Inflammatory macrophage treated with lipopolysaccharide for 4 hours (primary cell): ENCODE measurements at places on chromosomes 2 and 18.
A peak's percentile ranks its signal among the peaks of the same experiment; 100 is the strongest.

DNA sequence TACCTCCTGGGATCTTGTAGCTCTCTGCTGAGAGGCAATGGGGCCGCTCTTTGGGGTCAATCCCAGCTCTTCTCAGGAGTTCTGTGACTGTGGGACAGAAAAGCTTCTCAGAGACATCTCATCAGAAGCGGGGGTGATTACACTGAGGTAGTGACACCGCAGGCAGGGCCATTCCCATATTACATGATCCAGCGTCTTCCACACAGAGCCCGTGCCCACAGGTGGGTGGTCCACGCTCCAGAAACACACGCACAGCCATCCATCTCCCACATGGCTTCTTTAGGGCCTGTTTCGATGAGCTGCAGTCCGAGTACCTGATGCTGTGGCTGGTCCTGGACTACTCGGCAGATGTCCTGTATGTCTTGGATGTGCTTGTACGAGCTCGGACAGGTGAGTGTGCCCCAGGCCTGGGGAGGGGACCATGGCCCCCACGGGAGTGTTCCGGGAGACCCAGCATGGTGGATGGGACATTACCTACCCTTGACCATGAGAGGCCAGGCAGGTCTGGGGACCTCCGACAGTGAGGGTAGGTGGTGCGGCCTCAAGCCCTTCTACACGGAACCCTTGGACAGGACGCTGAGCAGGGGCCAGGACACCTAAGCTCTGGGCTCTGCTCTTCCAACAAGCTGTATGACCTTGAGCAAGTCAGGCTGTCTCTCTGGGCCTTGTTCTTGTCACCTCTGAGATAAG, 45.5 kb downstream of the CNGA3 start:
- no peak for DNase-seq

GRCh38 chr2:112958428-112959108, 19.2 kb upstream of the IL36G start:
- peak; percentile 71 for DNase-seq

DNA sequence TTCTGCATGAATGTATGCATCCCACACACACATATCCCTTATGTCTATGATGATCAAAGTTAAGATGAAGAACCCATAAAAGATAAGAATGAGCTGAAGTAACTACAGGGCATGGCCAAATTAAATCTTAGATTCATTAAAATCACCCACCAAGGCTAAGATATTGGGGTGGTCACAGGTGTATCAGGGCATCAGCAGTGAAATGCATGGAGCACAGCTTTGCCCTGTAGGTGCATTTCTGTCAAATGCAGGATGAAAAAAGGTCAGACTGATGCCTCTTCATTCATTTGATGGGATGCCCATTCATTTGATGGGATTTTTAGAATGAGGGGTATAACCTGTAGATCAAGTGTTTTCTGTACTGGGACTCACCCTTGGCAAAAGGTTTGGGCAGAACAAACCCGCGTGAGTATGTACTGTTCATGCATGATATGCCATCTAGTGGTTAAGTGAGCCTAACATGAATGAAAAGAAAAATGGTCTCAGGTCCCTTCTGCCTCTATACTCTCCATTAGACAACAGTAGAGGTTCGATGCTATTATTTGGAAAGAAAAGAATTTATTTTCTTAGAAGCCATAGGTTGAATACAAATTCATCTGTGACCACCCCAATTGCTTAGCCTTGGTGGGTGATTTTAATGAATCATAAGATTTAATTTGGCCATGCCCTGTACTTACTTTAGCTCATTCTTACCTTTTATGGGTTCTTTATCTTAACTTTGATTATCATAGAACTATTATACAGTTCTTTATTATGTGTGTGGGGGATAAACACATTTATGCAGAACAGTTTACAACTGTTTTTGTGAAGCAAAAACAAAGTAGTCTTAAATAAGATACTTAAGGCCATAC, 43.2 kb upstream of the NOSTRIN start:
- DNase-seq: peak; percentile 43

DNA sequence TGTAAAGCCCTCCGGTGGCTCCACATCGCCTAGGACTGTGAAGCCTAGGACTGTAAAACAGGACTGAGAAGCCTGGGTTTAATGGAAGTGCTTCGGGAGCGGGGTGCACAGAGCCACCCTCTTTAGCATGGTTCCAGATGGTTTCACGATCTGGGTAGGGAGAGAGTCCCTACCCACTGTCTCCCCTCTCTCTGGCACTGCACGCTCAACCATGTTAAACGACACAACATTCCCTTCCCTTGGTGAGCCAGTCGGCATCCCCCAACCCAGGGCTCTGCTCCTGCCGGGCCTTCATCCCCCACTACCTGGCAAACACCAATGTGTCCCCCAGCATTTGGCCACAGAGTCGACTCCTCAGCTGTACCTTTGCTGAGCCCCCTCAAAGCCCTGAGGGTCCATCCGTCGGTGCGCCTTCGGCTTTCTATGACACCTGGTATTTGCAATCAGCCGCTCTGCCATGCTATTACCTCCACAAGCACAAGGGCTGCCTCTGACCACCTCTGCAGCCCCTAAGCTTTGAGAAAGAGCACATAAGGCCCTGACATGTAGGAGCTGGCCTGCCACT, 1.1 kb downstream of the COPS9 start:
- DNase-seq: no peak

- no peak for DNase-seq
Observed at GRCh38 chr2:109554758-109555157, 59.0 kb downstream of the SEPTIN10 start.

- no peak for DNase-seq
Observed at GRCh38 chr2:241458687-241459086, 49.7 kb downstream of the STK25 start.

- no peak for DNase-seq
Observed at GRCh38 chr2:237972211-237972610, 5.4 kb downstream of the UBE2F start.

- DNase-seq: no peak
Observed at GRCh38 chr18:58310517-58310916, 266.5 kb downstream of the NEDD4L start.

- peak; percentile 63 for DNase-seq
Observed at GRCh38 chr2:217943446-217944321, 59.1 kb downstream of the TNS1 start.

GRCh38 chr2:187615902-187616301, 61.7 kb upstream of the TFPI start:
- DNase-seq: no peak

- DNase-seq: no peak
Observed at GRCh38 chr2:237863102-237863511, 3.7 kb downstream of the RAMP1 start.

- peak; percentile 37 for DNase-seq
Observed at GRCh38 chr2:111678651-111679050, 205.3 kb downstream of the ANAPC1 start.

- DNase-seq: no peak
Observed at GRCh38 chr2:241036397-241036963, 38.1 kb downstream of the SNED1 start.

GRCh38 chr2:97967216-97967592, 28.5 kb downstream of the TMEM131 start:
- DNase-seq: no peak

DNA sequence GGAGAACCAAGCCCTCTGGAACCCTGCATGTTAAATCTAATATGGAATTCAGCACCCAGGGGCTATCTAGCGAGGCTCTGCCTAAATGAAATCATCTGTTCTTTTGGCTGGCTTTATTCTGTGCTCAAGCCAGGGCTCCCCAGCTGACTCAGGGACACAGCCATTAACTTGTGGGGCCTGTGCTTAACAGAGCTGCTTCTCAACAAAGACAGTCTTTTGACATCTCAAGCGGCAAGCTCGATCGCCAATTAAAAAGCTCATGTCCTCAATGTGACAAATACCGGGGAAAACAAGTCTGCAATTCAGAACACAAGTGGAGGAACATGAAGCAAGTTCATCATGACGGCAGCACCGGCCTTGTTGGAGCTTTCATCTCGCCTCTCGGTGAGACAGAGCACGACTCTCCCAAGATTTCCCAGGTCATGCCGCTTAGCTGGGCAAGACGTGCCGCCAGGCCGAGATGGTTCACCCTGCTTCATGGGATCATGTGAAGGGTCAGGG, 64.9 kb downstream of the KLHL29 start:
- no peak for DNase-seq

DNA sequence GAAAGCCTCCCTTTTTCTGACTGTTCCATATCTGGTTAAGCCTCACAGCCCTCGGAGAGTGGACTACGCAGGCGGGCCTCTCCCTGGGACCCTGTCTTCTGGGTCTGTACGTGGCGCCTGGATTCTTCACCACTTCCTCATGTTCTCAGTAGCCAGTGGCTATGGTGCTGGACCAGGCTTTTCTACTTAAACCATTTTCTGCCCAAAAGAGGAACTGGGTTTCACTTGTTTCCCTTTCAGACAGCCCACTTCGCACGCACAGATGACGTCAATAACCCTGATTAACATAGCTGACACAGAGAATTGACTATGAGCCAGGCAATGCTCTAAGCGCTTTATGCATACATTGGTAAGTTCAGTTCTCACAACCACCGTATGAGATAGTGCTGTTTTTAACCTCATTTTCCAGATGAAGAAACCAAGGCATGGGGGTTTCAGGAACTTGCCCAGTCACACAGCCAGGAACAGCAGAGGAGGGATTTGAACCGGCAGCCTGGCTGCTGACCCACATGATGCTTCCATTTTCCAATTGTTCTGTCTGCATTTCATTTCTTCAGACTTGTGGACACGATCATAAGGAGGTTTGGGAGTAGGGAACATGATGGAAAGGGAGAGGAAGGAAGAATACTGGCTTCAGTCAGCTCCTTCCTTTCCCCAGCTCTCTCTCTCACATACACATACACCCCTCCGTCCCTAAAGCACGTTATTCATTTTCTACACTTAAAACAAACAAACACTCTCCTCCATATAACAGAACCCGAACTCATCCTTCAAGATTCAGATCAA, 41.7 kb downstream of the MYOM1 start:
- peak; percentile 100 for DNase-seq

- DNase-seq: no peak
Observed at GRCh38 chr2:37802899-37803379, 122.1 kb upstream of the RMDN2 start.

DNA sequence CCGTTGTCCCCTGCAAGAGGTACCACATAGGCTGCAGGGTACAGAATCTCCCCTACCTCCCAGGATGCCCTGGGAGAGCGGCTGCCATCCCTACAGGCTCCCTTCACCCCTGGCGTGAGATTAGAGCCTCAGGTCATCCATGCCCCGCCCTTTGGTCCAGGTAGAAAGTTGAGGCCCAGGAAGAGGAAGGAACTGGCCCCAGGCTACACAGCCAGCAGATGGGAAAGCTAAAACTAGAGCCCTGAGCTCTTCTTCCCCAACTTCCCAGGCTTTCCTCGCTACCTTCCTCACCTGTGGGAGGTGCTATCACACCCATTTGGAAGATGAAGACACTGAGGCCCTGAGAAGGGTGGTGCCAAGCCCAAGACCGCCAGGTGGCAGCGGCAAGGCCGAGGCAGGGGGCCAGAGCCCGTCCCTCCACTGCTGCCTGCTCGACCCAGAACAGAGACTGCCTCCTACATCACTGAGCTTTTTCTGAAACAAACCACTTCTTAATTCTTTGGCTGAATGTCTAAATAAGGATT, 25.8 kb downstream of the CIB4 start:
- DNase-seq: no peak

DNA sequence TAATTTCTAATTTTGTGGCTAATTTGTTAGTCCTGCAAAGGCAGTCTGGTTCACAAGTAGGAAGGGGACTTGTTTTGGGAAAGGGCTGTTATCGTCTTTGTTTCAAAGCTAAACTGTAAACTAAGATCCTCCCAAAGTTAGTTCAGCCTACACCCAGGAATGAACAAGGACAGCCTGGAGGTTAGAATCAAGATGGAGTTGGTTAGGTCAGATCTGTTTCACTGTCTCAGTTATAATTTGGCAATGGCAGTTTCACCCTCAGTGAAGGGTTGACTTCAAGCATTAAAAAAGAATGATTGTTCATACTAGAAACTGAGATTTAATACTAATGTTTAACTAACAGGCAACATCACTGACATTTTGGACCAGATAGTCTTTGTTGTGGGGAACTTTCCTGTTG, 69.5 kb downstream of the KIAA2012 start:
- no peak for DNase-seq

- DNase-seq: no peak
Observed at GRCh38 chr2:21535826-21536225, 412.1 kb downstream of the TDRD15 start.

GRCh38 chr18:78927616-78928015, 52.0 kb upstream of the SALL3 start:
- DNase-seq: no peak

GRCh38 chr18:79432376-79433120, 36.8 kb downstream of the NFATC1 start:
- DNase-seq: no peak

- DNase-seq: no peak
Observed at GRCh38 chr18:6865251-6865650, 135.7 kb downstream of the ARHGAP28 start.

GRCh38 chr2:143694335-143694734, 565.1 kb downstream of the ARHGAP15 start:
- DNase-seq: no peak
